DND-41 (cell line): ENCODE measurements at places on chromosomes 16 and 17.

- peaks cover 4% of the 10 kb centered on the region; the same call in 1 of the 2 replicates for H3K36me3 ChIP-seq
- H3K27me3 ChIP-seq = no peaks in the 10 kb centered on the region
- H3K4me1 ChIP-seq = peaks cover 16% of the 10 kb centered on the region
- no peak overlapping the region for H3K4me3 ChIP-seq
- no peak for DNase-seq
Observed at GRCh38 chr17:44359458-44360143, 4.1 kb downstream of the FAM171A2 start.

DNA sequence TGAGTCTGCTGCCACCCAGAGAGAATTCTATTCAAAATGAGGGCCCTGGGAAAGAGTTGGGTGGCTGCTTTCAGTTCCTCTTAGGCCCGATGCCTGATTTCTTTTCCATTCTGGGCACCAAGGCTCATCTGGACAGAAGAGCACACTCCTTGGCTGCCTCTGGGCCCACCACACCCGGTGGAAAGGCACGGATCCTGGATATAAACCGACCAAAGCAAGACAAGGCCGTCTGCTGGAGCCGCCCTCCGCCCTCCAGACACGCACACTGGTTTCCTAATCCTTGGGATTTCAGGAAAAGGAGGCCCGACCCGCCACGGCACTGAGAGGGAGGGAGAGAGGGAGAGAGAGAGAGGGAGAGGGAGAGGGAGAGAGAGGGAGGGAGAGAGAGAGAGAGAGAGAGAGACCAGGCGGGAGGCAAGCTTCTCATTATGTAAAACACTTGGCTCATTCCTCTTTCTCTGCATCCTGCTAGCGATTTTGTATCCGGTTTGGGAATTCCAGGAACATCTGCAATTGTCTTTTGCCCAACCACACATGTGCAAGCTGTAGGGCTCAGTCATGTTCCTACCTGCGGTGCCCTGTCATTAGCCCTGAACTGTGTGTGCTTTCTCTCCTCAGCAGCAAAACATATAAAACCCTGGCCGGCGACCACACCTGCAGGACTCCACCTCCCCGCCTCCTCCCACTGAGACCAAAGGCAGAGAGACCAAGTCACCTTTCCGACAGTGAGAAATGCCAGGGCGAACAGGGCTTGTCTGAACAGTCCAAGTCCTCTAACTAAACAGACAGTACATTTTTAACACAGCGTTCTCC is 347.2 kb downstream of the SOX9 start:
- no peaks in the 10 kb centered on the region for H3K4me1 ChIP-seq
- no peaks in the 10 kb centered on the region for H3K36me3 ChIP-seq
- H3K27me3 ChIP-seq = no peaks in the 10 kb centered on the region
- no peak overlapping the region for H3K4me3 ChIP-seq
- no peak for DNase-seq
- no peak overlapping the region for H3K27ac ChIP-seq

DNA sequence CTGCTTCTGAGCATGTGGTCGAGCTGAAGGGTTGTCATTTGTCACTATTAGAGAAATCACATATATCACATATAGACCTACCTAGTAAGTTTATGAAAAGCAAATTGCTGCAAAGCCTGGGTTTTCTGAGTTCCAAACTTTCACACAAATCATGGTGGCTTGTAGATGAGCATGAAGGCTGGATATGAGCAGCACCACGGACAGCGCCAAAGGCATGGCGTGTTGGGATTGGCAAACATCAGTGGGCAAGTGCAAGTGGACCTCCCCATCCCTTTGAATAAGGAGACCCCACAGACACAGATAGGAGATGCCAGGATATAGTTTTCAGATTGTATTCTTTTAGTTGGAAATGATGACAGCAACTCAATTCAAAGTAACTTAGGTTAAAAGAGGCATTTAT is 77.6 kb upstream of the CACNG3 start:
- peaks cover 55% of the 10 kb centered on the region for H3K36me3 ChIP-seq
- no peak overlapping the region for H3K4me3 ChIP-seq
- H3K27ac ChIP-seq = no peak overlapping the region
- H3K27me3 ChIP-seq = no peaks in the 10 kb centered on the region
- peak; percentile 44 for DNase-seq
- H3K4me1 ChIP-seq = no peaks in the 10 kb centered on the region

DNA sequence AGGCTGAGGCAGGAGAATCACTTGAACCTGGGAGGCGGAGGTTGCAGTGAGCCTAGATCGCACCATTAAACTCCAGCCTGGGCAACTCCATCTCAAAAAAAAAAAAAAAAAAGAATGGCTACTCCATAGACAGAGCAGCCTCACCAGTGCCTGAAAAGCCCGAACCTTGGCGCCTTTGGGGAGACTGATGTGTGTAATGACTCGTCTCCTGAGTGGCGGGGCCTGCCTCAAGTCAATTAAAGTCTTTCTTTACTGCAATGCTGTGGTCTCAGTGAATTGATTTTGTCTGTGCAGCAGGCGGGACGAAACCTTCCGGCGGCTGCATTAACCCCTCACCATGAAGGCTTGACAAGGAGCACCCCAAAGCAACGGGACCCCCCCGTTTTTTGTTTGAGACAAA is 3.5 kb upstream of the UQCC4 start:
- no peak overlapping the region for H3K4me3 ChIP-seq
- peaks cover 4% of the 10 kb centered on the region; the same call in 1 of the 2 replicates for H3K36me3 ChIP-seq
- H3K27ac ChIP-seq = no peak overlapping the region
- H3K27me3 ChIP-seq = no peaks in the 10 kb centered on the region
- no peak for DNase-seq

- H3K27me3 ChIP-seq = no peaks in the 10 kb centered on the region
- DNase-seq = peak; percentile 43
- no peaks in the 10 kb centered on the region for H3K4me1 ChIP-seq
Observed at GRCh38 chr16:4682616-4683254, 10.6 kb upstream of the NUDT16L1 start.

- no peaks in the 10 kb centered on the region for H3K36me3 ChIP-seq
- no peak overlapping the region for H3K27ac ChIP-seq
Observed at GRCh38 chr16:11263737-11264136, 5.4 kb downstream of the TNP2 start.

- H3K27me3 ChIP-seq = no peaks in the 10 kb centered on the region
- H3K4me3 ChIP-seq = no peak overlapping the region
- no peaks in the 10 kb centered on the region for H3K4me1 ChIP-seq
- DNase-seq = no peak
- H3K36me3 ChIP-seq = no peaks in the 10 kb centered on the region
Observed at GRCh38 chr16:35255186-35255803, 1795.9 kb downstream of the TP53TG3F start.

DNA sequence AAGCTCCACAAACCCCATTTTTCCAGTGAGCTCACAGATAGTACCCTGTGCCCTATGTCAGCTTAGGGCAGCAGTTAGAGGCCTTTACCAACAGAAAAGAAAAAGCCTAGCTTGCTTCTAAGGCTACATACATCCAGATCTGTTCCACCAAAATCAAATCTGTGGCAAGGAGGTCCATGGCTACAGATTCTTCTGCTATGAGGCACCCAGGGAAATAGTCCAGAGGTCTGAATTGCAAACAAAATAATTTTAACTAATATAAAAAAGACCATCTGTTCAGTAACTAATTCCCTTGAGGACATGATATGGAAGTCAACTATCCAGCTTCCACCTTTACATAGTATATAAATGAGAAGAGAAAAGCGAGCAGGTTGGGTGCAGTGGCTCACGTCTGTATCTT is 129.3 kb downstream of the PARN start:
- no peaks in the 10 kb centered on the region for H3K27me3 ChIP-seq
- H3K4me1 ChIP-seq = no peaks in the 10 kb centered on the region
- no peak for DNase-seq
- no peaks in the 10 kb centered on the region for H3K36me3 ChIP-seq

- H3K27ac ChIP-seq = no peak overlapping the region
- no peaks in the 10 kb centered on the region for H3K4me1 ChIP-seq
- DNase-seq = peak; percentile 55
- H3K27me3 ChIP-seq = no peaks in the 10 kb centered on the region
Observed at GRCh38 chr17:78993241-78993956, 13.7 kb upstream of the LGALS3BP start.

GRCh38 chr16:11576427-11577289 is 10.1 kb downstream of the LITAF start:
- H3K4me1 ChIP-seq = 0 out of 2 replicates have a peak, but pooled peaks cover 3% of the 10 kb centered on the region
- H3K36me3 ChIP-seq = no peaks in the 10 kb centered on the region
- no peak overlapping the region for H3K4me3 ChIP-seq
- H3K27ac ChIP-seq = no peak overlapping the region
- H3K27me3 ChIP-seq = no peaks in the 10 kb centered on the region
- DNase-seq = no peak

DNA sequence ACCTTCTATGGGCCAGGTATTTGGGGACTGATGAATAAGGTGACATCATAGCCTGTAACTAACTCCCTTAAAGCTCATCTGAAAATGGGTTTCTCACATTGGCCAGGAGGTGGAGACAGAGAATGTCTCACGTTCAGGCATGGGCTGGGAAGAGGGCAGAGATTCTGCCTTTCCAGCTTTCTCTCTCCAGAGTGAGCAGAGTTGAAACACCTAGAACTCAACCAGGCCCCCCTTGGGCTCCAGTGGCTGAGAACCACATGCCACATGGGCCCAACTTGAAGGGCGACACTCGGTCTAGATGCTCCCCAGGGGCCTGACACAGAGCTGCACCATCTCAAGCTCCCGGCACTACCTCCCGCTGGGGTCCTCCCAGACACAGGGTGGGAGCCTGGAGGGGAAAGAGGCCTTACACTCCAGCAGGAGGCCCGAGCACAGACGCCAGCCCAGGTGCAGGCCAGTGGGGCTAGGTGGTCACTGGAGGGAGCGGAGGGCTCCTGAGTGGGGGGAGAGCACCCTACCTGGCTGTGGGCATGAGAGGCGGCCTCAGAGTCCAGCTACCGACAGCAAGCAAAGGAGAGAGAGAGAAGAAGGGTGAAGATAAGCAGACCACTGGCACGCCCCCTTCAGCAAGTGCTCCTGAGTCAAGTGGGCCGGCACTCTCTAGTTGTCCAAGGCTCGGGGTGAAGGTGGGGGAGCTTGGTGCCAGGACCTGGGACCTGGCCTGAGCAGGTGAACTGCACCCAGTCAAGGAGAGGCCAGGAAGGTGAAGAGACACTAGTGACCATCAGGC is 55.9 kb downstream of the MYO18A start:
- peak; percentile 66 for DNase-seq
- no peaks in the 10 kb centered on the region for H3K27me3 ChIP-seq
- H3K4me3 ChIP-seq = no peak overlapping the region
- no peaks in the 10 kb centered on the region for H3K4me1 ChIP-seq

- DNase-seq = no peak
- H3K4me1 ChIP-seq = no peaks in the 10 kb centered on the region
- H3K4me3 ChIP-seq = no peak overlapping the region
- H3K27ac ChIP-seq = no peak overlapping the region
- no peaks in the 10 kb centered on the region for H3K27me3 ChIP-seq
Observed at GRCh38 chr17:13102477-13102876, 84.7 kb upstream of the ELAC2 start.

- H3K4me3 ChIP-seq = no peak overlapping the region
- H3K27me3 ChIP-seq = no peaks in the 10 kb centered on the region
Observed at GRCh38 chr17:78387977-78388941, 9.8 kb downstream of the PGS1 start.

DNA sequence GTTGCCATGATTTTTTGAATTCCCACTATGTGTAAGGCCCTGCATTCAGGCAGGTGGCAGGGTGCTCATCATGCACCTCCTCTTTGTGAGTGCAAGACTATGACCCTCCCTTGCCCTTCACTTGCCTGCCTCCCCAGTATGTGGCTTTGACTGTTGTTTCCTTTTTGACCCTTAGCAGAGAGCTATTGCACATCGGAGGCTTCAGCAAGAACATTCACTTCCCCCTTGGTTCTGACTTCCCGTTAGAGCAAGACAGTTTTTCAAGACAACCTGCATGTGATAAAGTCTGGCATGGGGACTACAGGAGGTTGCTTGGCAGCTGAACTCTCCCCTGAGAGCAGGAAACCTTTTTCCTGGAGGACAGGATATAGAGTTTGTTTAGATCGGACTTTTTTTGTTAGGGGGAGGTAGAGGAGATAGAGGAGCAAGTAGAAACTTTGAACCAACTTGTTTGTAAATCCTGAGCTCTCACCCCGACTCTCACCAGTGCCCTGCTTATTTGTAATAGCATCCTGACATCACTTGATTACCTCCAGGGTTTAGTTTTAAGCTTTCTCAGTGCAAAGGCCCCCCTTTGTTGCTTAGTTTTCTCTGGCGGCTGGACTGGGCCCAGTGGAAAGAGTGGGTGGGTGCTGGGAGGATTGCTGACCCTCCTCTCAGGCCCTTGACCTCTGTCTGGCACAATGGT is 34.3 kb downstream of the LIMD2 start:
- no peak overlapping the region for H3K4me3 ChIP-seq
- DNase-seq = no peak

DNA sequence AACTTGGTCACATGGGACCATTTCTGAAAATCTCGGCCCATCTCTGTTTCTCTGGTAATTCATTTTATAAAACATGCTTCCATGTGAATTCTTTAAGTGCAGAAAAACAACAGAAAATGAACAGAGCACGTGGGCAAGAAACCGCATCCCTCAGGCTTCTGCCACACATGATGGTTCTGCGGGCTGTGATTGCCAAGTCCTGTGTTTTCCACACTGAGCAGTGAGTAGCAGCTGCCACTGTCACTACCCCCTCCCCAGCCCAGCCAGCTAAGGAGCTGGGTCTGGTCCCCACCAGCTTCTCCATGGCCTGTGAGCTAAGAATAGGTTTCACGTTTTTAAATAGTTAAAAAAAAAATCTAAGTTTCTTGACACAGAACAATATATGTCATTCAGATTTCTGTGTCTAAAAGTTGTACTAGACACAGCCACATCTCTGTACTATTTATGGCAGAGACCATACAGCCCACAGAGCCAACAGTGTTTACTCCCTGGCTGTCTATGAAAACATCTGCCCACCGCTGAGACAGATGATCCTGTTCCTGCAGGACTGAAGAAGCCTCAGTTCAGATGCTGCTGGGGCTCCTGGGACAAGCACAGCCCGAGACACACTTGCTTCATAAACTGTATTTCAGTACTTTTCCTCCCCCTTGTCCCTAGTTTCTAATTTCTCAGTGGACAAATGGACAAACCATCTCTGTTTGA is 41.5 kb downstream of the USP22 start:
- H3K4me1 ChIP-seq = no peaks in the 10 kb centered on the region
- H3K4me3 ChIP-seq = no peak overlapping the region
- peaks cover 70% of the 10 kb centered on the region for H3K36me3 ChIP-seq
- H3K27ac ChIP-seq = no peak overlapping the region
